ENCODE measurements at places on chromosomes 6 and 20.

GRCh38 chr6:159074120-159074684, 29.4 kb upstream of the TAGAP start:
- no peak for DNase-seq

DNA sequence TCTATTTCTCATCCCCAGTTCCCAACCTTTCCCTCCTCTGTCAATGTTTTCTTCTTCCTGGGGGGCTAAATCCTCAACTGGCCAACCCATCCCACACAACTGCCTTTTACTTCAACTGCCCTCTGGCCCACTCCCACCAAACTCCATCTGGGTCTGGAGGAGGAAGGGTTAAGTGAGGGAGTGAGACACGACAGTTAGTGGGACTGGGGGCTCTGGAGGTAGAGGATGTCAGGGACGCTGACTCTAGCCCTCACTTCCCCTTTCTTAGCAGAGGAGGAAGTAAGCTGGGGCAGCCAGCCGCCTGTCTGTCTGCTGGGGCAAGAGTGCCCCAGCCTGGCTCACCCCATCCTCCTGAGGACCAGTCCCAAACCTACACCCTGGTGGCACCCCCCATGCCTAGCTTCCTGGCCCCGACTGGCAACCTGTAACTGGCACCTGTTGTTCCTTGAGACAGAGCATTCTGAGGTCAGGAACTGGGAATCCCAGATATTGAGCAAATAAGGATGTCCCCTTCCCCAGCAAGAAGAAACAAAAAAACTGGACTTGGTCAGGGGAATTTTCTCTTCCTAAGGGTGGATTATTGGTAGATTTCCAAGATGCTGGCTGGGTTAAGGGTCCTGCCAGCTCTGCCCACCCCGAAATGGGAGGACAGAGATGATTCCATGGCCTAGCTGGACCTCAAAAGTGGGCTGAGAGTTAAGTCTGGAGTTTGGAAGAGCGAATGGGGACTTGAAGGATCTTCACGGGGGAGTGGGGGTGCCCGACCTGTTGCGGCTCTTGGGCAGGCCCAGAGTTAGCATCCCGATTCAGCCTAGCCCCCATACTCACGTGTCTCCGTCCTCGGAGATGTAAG, 971 bp downstream of the NFKBIE start:
- DNase-seq = no peak

DNA sequence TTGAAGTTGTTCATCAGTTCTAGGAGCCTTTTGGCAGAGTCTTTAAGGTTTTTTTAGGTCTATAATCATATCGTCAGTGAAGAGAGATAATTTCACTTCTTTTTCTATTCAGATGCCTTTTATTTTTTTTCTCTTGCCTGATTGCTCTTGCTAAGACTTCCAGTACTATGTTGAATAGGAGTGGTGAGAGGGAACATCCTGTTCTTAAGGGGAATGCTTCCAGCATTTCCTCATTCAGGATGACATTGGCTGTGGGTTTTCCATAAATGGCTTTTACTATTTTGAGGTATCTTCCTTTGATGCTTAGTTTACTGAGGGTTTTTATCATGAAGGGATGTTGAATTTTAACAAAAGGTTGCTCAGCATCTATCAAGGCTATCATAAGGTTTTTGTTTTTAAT, 109.5 kb downstream of the CLVS2 start:
- DNase-seq = no peak

GRCh38 chr20:63941282-63942081, 14.7 kb downstream of the UCKL1 start:
- DNase-seq = no peak

GRCh38 chr6:53504512-53504911, 40.4 kb downstream of the GCLC start:
- DNase-seq = no peak

DNA sequence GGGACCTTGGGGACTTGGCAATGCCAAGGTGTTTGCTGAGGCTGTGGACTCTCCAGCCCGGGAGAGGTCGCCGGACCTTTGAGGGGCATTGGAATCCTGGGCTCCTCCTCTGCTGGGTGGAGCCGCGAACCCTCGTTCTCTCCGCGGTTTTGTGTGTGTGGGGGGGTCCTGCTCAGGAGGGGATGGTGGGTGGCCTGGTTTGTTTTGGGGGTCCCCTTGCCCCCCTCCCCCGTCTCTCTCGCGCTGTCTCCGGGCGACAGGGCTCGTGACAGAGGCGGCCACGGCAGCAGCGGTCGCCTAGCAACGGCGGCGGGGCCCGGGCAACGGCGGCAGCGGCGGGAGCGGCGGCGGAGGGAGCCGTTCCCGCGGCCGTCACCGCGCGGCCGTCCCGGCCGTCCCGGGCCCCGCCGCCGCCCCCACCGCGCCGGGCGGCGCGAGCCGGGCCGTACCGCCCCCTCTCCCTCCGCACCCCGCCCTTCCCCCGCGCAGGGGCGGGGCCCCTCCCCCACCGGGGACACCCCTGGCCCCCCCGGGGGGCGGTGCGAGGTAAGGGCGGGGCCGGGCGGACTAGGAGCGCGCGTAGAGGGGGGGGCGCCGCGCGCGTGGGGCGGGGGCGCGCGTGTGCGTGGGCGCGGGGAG, 7.8 kb downstream of the SYNGAP1 start:
- no peak for DNase-seq

DNA sequence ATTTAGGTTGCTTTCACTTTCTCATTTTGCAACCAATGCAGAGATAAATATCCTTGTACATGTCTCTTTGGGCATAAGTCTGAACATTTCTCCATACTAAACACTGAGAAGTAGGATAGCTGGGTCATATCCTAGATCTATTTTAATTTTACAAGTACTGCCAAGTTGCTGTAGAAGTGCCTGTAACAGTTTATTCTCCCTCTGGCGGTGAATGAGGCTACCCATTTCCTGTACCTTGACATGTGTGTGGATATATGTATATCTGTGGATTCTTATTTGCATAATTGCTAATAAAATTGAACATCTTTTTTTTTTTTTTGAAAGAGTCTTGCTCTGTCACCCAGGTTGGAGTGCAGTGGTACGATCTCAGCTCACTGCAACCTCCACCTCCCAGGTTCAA, 48.0 kb upstream of the PNRC1 start:
- no peak for DNase-seq

DNA sequence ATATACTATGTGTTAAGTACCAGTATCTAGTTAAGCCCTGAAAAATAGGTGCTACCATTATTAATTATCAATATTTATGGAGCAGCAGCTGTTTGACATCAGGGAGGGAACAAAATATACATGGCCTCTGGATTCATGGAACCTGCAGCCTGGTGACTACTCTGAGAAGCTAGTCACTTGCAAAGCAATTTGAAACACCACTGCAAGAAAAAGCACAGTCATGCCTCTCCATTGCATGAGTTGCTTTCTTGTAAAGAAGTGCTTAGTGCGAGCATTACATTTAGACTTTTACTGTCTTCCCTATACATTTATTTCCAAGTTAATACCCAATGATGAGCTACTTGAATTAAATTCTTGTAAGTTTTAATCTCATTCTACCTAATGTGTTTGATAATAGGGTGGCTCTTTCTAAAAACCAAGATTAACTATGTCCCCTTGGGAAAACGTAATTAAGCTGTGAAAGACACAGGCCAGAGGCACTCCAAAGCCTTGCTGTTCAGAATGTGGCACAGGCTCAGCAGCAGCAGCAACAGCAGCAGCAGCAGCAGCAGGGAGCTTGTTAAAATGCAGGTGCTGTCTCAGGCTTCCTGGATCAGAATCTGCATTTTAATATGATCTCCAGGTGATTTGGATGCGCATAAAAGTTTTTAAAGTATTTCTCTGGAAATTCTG, 83.6 kb downstream of the PFDN4 start:
- DNase-seq = no peak

- no peak for DNase-seq
Measured at GRCh38 chr6:24228681-24229255, 102.8 kb downstream of the NRSN1 start.

- DNase-seq = no peak
Measured at GRCh38 chr6:113560376-113560775, 296.8 kb upstream of the MARCKS start.

- no peak for DNase-seq
Measured at GRCh38 chr6:36774331-36774730, 64.9 kb downstream of the CPNE5 start.

- DNase-seq = no peak
Measured at GRCh38 chr6:163626073-163626867, 211.8 kb downstream of the QKI start.

DNA sequence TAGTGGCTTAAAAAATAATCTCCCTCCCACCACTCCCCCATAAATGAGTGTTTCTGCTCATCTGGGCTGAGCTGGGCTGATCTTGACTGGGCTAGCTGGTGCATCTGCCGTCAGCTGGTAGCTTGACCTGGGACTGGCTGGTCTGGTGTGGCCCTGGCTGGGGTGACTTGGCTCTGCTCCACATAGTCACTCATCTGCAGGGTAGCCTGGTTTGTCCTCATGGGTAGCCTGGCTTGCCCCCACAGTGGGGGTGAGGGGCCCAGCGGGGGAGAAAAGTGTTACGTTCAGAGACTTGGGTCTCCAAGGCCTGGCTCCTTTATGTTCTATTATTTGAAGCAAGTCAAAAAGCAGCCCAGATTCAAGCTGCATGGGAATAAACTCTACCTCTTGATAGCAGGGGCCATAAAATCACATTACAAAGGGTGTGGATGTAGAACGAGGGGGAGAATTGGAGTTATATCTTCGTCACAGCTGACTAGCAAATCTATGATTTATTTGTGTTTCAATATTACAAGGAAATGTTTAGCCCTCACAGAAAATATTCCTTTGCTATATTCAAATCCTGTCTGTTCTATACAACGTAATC, 32.9 kb downstream of the EDN3 start:
- DNase-seq = no peak

GRCh38 chr6:35343092-35343834, 905 bp downstream of the PPARD start:
- DNase-seq = no peak

All from thoracic aorta (tissue), 2 donors.